ENCODE measurements at places on chromosomes 6 and 20.

GRCh38 chr6:168516944-168517741 is 76.2 kb downstream of the SMOC2 start:
- no peak for DNase-seq

DNA sequence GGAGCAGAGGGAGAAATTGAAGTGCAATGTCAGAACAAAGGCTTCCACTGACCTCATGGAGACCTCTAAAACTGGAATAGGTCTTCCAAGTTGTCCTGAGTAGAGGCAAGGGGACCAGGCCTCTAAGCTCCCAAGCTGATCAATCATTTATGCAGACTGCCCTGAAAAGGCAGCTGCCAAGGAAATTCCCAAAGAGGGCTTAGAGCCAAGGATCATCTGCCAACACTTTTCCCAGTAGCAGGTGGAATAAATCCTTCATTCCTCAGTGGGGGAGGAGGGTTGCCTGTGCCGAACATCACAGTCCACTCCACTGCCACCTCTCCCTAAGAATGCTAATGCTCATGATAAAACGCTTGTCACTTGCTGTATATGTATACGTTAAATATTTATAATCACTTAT is 29.3 kb upstream of the RALY start:
- DNase-seq, result peak; percentile 2

GRCh38 chr6:38703949-38704590 is 1.1 kb upstream of the GLO1 start:
- no peak for DNase-seq

- DNase-seq, result no peak
These were observed 4.0 kb upstream of the ADGRF5 start for GRCh38 chr6:46925563-46926253.

DNA sequence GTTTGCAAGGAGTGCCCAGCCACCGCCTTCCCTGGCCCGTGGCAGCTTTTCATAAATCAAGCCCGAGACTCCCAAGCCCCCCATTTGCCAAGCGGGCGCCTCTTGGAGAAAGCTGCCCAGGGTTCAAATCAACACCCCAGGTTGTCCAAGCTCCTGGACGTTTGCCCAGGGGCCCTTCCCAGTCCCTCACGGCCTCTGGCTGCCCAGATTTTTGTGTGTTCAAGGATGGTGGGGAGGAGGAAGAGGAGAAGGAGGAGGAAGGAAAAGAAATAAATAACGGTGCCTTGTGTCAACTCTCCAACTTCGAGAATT is 20.6 kb upstream of the NFATC2 start:
- no peak for DNase-seq

- no peak for DNase-seq
These were observed 28.4 kb downstream of the DCDC2 start for GRCh38 chr6:24329451-24329850.

DNA sequence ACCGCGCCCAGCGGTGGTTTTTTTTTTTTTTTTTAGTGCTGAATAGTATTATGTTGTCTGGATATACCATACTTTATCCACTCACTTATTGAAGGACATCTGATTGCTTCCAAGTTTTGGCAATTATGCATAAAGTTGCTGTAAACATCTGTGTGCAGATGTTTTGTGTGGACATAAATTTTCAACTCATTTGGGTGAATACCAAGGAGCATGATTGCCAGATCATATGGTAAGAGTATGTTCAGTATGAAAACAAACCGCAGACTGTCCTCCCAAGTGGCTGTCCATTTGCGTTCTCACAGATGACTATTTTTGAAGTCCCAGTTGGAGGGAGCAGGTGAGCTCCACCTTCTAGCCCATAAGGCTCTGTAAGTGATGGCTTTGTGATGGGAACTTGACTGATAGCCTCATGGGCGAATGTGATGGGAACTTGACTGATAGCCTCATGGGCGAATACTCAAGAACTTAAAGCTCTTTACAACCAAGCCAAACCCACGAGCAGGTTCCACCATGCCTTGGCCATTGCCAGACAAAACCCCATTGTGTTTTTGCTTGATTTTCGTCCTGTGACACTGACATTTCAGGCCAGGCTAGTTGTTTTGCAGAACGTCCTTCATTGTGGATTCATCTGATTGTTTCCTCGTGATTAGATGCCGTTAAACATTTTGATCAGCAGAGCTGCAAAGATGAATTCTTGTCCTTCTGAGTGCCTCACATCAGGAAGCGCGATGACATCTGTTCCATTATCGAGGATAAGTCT is 51.0 kb downstream of the ZBTB2 start:
- DNase-seq, result no peak

DNA sequence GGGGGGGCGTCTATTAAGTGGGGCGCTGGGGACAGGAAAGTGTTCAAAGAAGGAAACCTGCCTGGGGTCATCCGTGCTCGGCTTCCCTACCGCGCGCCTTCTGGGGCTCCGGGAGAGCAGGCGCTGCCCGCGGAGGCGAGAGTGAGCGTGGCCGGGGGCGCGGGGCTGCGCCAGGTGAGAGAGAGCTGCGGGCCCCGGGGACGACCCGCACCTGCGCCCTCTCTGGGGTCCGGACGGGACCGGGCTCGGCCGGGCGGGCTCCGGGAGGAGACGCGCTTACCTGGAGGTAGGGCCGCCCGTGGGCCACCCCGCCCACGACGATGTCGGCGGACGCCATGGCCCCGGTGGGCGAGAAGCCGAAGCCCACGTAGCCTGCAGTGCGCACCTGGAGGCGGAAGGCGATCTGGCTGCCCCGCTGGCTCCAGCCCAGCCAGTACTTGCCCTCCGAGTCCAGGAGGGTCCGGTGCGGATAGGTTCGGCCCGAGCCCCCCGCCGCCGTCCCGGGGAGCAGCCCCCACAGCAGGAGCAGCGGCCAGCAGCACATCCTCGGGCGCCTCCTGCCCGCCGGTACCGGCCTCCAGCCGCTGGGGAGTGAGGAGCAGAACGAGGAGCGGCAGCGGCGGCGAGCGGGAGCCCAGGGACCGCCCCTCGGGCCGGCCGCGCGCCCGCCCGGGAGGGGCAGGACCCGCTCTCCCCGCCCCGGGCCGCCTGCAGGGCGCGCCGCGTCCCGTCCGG is at the start of gene MOXD1:
Gene MOXD1 (minus strand): TSS at position 593 of the 735 bp plus-strand sequence. CDS start 49 bp downstream, at position 544.
- DNase-seq, result peak; percentile 43

- DNase-seq, result peak; percentile 44
These were observed at the start of gene PRR18 for GRCh38 chr6:166308033-166308768. Gene PRR18 (minus strand): TSS chr6:166308392. CDS start chr6:166308142, 250 bp downstream.

DNA sequence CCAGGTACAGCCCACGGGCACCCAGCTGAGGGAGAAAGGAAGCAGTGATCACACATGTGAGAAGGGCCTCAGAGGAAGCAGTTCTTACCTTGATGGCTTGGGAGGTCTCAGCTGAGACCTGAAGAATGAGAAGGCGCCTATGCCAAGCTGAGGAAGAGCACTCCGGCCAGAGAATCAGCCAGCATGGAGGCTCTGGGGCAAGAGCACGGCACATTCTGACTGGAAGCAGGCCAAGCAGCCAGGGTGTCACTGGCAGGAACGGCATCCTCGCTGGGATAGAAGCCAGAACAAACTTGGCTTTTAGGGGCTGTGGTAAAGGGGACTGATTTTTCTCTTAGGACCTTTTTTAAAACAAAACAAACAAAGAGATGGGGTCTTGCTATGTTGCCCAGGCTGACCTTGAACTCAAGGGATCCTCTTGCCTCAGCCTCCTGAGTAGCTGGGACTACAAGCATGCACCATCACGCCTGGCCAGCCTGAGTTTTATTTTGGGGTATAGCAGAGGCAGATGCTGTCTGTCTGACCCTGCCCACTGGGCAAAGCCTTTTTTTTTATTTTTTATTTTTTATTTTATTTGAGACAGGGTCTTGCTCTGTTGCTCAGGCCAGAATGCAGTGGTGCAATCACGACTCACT is 17.6 kb downstream of the GHRH start:
- DNase-seq, result peak; percentile 52

DNA sequence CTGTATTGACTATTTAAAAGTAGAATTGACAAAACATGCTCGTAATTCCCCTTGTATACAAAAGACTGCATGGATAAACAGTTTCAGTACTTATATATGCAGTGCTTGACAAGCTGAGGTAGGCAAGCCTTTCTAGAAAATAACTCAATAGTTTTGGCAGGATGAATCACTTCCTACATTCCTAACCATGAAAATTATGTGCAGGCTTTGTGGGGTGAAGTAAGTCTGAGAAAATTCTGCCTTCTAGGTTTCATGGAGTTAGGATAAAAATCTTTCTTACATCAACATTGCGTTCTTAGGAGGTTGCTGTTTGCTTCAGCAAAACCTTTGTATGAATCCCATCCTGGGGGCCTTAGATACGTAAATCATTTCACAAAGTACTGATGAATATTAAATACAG is 801.4 kb upstream of the EYS start:
- DNase-seq, result peak; percentile 45

- no peak for DNase-seq
These were observed 141.6 kb upstream of the SHLD1 start for GRCh38 chr20:5608442-5609161.

GRCh38 chr6:52416629-52417151 is 3.5 kb upstream of the EFHC1 start:
- DNase-seq, result peak; percentile 71

DNA sequence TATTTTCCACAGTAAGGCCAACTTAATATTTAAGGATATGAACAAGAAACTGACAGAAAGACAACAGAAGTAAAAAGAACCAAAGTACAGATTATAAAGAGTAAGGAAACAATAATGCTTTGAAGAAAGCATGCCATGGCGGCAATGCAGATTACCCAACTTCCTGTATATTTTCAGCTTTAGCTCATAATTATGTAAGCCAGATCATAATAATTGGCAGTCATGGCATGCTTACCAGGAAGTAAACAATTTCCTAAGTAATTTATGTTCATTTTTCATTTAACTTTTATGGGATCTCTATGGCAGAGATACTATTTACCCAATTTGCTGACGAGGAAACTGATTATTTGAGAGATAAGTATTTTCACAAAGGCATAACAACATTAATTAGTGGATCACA is 988.7 kb downstream of the HACE1 start:
- DNase-seq, result peak; percentile 25

DNA sequence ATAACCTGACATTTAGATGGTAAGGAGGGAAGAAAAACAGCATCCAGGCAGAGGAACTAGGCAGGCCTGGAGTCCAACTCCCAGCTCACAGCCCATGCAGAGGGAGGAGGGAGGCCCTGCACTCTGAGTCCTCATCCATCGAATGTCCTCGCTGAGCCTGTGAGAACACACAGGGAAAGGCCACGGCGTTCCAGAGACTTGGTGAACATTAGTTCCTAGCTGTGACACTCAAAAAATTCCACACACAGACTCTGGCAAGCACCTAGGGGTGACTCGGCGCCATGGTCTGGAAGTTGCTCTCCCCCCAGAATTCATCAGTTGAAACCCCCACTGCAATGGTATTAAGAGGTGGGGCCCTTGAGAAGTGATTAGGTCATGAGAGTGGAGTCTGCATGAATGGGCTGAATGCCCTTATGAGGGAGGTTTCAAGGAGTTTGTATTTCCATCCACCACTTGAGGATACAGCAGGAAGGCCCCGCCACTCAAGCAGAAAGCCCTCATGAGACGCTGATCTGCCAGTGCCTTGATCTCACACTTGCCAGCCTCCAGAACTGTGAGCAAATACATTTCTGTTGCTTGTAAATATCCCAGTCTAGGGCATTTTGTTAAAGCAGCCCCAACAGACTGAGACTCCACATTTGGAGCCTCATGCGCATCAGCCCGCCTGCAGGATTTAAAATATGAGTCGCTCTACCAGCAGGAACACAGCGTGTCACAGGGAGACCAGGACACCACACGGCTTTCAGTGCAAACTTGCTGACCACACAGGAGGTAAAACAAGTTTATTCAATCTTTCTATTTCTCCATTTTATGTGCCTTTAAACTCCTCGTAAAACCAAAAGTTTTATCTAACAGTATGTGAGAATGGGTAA is 73.9 kb downstream of the WDR27 start:
- no peak for DNase-seq

GRCh38 chr6:44339301-44339700 is 3.1 kb upstream of the SPATS1 start:
- no peak for DNase-seq

DNA sequence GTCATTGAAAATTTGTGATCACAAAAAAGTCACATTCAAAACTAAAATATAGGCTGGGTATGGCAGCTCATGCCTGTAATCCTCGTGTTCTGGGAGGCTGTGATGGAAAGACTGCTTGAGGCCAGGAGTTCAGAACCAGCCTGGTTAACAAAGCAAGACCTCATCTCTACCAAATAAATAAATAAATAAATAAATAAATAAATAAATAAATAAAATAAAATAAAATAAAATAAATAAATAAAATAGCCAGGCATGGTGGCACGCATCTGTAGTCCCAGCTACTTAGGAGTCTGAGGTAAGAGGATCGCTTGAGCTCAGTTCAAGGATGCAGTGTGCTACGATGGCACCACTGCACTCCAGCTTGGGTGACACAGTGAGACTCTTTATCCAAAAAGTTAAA is 343.1 kb upstream of the RUNX2 start:
- DNase-seq, result no peak

DNA sequence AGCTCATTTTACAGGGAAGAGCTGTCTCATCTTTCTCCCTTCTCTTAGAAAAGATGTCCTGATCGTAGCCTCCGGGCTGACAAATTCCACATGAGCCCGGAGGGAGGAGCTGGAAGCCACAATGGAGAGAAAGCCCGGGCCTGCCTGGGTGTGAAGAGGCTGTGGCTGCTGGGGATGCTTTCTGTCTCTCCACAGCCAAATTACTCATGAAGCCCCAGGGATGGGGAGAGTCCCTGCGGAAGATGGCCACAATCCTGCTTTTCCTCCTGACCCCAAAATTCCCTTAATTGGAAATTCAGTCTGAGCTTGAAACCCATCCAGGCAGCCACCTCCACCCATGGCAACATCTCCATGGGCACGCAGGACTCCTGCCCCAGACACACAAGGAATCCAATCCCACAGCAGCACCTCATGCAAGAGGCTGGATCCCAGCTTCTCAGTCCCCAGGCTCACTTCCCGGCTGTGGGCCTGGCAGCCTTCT is 32.4 kb downstream of the JPH2 start:
- no peak for DNase-seq

- DNase-seq, result peak; percentile 19
These were observed 11.9 kb upstream of the ZFAND3 start for GRCh38 chr6:37807656-37808055.

GRCh38 chr20:35674921-35675320 is 10.2 kb upstream of the CPNE1 start:
- DNase-seq, result no peak

- DNase-seq, result peak; percentile 38
These were observed 476 bp downstream of the IGF2R start for GRCh38 chr6:159969204-159969912.

DNA sequence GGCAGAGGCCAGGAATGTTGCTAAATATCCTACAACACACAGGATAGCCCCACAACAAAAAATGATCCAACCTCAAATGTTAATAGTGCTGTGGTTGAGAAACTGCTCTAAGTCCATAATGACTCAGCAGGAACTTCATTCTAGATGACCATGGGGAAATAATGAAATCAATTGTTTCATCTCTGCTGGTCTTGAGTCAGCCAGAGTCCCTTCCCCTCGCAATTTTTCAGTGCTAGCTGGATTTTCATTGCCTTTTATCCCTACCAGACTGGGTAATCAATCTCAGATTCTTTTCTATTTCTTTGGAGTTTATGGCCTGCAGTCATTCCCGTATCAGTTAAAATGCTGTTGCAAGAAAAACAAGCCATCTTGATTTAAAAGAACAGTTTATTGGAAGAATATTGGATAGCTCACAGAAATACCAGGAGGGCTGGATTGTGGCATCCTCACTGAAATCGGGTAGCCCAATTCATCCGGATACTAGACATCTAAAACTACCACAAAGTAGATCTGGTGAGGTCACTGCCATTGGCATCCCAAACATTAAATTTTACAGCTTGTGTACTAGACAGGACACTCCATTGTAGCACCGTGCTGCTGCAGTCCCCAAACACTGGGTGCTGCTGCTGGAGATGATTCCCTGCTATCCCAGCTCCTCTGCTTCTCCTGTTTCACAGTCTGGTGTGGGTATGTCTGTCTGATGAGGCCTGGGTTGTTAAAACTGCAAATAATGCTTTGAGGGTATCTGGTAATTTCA is 30.3 kb upstream of the POPDC3 start:
- no peak for DNase-seq
